Activated naive CD4-positive, alpha-beta T cell (primary cell): ENCODE measurements at places on chromosomes 1 and 21.

- no peak for DNase-seq
Observed at GRCh38 chr1:232968391-232968790, 18.0 kb downstream of the NTPCR start.

GRCh38 chr1:2556277-2556677, at the start of gene TNFRSF14:
Gene TNFRSF14 (plus strand): TSS chr1:2556371. CDS start chr1:2556665, 294 bp downstream.
- DNase-seq = peak; percentile 28

DNA sequence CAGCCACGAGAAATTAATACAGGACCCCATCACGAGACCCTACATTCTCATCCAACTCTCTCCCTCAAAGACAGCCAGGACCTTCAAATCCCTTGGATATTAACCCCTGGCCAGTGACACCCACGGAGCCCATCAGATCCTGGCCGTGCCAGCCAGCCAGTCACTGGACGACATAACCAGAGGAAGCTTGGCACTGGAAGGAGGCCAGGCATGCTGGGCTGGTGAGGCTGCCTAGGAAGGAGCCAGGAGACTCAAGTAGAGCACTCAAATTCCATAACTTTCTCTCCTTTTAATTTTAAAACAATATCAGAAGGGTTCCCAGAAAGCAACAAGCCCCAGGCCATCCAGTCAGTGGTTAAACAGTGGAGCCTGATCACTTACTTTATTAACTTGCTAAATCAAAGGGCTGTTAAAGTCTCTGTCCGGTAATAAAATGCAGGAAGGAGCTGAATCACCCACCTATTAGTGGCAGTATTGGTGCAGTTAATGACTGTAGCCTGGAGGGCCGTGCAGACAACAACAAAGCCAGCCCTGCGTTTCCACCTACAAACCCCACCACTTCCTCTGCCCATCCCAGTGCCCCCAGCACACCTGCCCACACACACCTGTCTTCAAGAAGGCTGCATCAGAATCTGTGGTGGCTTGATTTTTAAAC, 78.0 kb downstream of the HIVEP3 start:
- no peak for DNase-seq

DNA sequence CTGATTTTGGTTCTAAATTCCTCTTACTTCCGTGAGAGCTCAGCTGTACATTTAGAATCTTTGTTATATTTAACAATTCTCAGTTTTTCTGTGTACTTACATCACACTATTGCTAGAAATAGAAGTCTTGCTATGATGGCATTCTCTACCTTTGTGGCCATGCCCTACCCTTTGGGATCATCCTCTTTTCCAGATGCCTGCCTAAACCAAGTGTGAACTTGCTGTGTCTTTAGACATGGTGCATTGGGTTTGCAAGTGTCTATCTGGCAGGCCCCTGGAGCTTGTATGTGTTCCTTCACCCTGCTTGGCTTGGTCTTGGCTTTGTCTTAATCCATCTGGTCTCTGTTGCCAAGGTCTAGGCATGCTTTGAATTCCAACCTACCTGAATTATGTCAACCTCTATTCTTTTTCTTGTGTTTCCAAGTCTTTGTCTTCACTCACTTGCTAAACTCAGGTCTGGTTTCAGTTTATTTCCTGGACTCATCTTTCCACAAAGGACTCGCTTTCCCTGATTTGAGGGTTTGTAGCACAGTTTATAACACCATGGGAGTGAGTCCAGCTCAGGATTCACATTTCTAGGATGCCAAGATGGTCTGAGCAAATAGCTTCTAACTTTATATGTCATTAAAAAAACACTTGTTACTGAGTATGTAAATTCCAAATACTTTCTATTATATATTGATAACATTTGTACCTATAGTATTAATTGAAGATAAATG, 20.6 kb upstream of the APOBEC4 start:
- DNase-seq = no peak

- DNase-seq = no peak
Observed at GRCh38 chr1:202952818-202953217, 5.3 kb downstream of the ADIPOR1 start.

DNA sequence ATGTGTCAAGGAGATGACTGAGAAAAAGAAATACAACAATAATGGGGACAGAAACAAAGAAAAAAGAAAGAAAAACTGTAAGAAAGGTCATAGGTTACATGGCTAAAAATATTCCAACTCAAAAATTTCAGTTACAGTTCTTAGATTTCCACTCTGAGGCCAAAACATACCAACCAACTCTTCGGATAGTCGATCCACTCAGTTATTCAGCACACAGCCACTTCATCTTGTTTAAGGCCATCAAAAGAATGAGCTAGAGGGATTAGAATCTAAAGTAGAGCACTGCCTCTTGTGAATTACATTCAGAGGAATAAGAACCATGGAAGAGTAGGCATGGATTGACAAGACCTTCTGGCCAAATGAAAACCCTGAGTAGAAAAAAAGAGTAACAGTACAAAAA, 277.0 kb downstream of the MRPL39 start:
- no peak for DNase-seq

DNA sequence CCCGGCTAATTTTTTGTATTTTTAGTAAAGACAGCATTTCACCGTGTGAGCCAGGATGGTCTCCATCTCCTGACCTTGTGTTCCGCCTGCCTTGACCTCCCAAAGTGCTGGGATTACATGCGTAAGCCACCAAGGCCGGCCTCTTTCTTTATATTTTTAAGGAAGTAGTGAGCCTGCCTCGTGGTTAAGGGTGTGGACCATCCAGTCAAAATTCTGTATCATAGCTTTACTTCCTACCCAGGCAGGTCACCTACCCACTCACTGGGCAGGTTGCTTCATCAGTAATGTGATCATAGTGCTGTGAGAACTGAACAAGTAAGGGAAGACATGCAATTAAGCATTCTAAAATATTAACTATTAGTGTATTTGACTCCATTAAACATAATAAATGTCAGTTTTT, 8.1 kb upstream of the ACOT7 start:
- no peak for DNase-seq

GRCh38 chr21:15788847-15789523, 59.2 kb downstream of the USP25 start:
- DNase-seq = no peak

GRCh38 chr21:46461909-46462308, 3.2 kb downstream of the DIP2A start:
- no peak for DNase-seq

GRCh38 chr1:165674599-165674998, 23.8 kb downstream of the ALDH9A1 start:
- no peak for DNase-seq

DNA sequence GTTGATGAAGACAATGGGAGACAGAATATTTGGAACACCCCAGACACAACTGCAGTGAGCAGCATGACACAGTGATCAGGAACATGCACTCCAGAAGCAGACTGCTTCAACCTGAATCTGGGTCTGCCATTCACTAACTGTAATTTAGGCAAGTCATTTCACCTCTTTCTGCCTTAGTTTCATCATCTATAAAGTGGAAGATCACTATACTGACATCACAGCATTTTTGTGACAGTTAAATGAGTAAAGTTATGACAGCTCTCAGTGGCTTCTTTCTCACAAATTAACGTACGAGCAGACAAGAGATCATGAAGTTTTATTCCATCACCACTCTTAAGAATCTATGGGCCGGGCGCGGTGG, 14.3 kb downstream of the LRRC41 start:
- DNase-seq = no peak

DNA sequence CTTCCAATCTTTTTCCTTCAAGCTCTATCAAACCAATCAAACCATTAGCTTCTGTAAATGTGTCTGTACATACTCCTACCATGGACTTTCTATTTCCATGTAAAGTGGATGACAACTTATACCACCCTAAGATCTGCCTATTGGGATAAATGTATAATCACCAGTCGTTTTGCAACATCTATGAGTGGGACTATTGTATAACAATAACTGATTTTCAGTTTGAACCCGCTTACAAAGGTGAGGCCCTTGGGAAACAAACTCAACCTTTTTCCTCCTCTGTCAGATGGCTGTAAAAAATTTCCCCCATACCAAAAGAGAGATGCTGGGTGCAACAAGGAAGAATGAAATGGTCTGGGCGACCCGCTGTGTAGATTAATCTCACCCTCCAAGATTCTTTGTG, 399.1 kb upstream of the ADAMTS5 start:
- no peak for DNase-seq

DNA sequence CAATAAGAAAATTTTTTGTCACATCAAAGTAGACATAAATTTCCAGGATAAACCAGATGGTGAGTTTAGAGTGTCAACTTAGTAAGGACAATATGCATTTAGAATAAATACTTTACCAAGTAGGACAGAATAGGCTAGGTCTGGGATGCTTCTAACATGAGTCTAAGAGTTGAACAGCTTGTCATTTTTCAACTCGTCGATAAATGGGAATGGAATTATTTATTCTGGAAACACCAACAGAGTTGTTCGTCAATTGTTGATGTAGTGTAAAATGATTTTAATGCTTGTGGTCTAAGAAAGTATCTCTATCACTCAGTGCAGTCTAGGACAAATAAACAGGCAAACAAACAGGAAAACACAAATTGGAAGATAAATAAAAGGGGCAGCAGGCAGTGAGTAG, 358.4 kb upstream of the ST6GALNAC5 start:
- DNase-seq = no peak

DNA sequence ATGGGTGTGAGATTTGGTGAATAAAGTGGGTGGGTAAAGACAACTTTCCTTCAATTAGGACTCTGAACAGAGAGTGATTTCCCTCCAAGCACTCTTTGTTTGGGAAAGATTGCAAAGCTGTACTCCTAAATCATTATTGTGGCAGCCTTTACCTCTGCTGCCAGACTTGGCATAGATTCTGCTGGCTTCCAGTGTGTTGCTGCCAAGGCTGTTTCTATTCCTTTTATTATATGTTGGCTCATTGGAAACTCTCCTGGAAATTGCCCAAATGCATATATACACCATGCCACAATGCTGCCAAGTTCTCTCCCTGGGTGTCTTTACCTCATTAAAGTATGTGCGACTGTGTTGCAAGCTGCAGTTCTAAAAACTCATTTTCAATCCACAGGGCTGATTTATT, 668.0 kb downstream of the MRPL39 start:
- no peak for DNase-seq

GRCh38 chr1:235859789-235860188, 6.9 kb downstream of the LYST start:
- no peak for DNase-seq

DNA sequence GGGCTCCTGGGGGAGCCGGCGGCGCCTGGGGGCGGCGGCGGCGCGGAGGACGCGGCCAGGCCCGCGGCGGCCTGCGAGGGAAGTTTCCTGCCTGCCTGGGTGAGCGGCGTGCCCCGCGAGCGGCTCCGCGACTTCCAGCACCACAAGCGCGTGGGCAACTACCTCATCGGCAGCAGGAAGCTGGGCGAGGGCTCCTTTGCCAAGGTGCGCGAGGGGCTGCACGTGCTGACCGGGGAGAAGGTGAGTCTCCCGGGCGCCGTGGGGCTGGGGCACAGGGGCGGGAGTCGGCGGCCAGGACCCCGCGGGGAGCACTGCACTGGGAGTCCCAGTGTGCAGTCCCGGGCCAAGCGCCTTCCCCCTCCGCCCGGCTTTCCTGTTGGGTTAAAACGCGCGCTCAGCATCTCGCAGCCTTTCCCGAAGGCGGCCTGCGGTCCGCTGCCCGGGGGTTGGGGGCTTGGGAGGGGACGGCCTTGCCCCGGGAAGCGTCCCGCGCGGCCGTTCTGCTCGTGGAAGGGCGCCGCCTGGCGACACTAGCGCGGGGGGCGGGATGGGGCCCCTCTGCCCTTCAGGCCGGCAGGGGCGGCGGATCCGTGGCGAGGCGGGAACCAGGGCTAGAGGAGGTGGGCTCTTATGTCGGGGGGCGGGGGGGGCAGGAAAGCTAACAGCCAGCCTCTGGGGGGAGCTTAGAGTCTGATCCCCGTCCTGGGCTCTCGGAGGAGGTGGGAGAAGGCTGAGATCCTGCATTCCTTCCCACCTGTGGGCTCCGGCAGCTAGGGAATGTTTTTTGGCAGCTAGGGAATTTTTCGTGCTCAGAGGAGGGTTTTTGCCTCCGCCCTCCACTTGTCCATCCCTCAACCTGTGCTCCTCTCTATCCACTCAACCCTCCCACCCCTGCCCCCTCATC, 1.1 kb downstream of the HUNK start:
- DNase-seq = no peak

- DNase-seq = peak; percentile 13
Observed at GRCh38 chr1:51518586-51519047, 449 bp downstream of the EPS15 start.

DNA sequence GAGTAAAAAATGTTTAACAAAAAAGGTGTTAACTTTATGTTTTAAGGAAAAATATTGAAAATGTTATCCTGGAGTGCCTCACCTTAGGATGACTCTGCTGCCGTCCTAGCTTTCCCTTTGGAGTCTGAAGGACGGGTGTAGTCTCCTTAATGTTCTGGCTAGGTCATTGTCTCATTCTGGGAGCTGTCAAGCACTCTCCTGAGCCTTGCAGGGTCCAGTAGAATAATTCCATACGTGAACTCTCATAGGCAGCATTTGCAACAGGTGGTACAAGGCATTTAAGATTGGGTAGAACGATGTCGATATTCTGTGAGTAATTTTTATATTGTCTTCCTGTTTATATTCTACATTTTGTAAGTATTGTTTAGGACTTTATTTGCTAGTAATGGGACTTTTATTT, 283.6 kb upstream of the C1orf105 start:
- no peak for DNase-seq

- DNase-seq = no peak
Observed at GRCh38 chr1:152756872-152757271, 953 bp upstream of the KPRP start.

DNA sequence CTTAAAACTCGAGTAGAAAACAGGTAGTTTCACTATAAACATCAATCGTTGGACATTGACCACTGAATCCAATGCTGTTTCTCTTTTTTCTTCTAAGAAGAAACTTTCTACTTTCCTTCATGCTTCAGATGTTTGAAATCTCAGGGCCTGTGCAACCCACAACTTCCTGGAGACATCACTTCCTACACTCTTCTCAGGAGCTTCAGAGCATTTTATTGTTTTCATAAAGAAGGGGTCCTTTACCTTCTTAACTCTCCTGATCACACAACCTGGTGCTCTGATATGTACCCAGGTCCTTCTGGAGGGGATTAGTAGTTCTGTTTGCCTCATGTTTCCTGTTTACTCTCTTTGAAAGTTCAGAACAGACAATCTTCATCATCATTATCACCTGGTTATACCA, 113.0 kb upstream of the VAV3 start:
- no peak for DNase-seq

GRCh38 chr1:155761736-155762405, 73.0 kb downstream of the DAP3 start:
- DNase-seq = no peak

- no peak for DNase-seq
Observed at GRCh38 chr1:228765168-228765946, 30.1 kb downstream of the RHOU start.
